ENCODE measurements at places on chromosomes 13 and 19. TPM values are rescaled to one million over a fixed set of nuclear protein-coding genes. Genes with fewer than 3 reads are reported as not detected.
A peak's percentile ranks its signal among the peaks of the same experiment; 100 is the strongest.

ZFP14 gene
- total RNA-seq = 6.6 TPM

EPSTI1 gene
- total RNA-seq = 15.7 TPM

HSH2D gene
- not detected for total RNA-seq

DNA sequence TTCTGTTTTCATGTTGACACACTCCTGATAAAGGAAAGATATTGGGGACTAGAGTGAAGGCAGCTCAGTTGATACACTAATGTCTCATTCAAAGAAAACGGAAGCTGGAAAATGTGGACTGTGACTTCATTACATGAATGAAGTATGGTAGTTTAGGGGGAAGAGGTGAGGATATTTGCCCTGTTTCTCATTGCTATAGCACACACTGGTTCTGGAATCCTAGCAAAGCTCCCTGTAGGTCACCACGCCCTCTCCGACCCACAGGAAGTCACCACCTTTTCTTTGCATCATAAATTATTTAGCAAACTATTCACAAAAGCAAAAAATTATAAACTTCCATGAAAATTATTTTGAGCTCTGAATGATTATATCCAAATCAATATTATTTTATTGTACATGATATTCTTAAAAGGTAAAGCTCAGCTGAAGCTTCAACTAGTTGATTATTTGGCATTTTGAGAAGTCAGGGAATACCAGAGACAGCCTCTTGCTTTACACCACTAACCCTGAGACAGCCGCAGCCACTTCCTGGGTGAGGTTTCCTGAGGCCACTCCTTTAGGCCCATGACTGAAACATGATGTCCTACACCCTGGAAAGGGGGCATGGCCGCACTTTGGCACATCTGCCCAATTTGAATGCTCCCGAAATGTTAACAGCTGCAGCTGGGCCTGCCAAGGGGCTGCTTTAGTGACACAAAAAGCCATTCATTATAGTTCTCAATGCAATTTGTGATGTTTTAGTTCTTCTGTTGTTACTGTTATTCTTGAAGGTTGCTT, 50.0 kb upstream of the WDFY2 start:
- no peak for DNase-seq

GRCh38 chr13:107834281-107834680, 381.1 kb downstream of the LIG4 start:
- peak; percentile 32 for DNase-seq

GRCh38 chr13:74246487-74246886, 112.3 kb upstream of the KLF12 start:
- peak; percentile 64 for DNase-seq

DNA sequence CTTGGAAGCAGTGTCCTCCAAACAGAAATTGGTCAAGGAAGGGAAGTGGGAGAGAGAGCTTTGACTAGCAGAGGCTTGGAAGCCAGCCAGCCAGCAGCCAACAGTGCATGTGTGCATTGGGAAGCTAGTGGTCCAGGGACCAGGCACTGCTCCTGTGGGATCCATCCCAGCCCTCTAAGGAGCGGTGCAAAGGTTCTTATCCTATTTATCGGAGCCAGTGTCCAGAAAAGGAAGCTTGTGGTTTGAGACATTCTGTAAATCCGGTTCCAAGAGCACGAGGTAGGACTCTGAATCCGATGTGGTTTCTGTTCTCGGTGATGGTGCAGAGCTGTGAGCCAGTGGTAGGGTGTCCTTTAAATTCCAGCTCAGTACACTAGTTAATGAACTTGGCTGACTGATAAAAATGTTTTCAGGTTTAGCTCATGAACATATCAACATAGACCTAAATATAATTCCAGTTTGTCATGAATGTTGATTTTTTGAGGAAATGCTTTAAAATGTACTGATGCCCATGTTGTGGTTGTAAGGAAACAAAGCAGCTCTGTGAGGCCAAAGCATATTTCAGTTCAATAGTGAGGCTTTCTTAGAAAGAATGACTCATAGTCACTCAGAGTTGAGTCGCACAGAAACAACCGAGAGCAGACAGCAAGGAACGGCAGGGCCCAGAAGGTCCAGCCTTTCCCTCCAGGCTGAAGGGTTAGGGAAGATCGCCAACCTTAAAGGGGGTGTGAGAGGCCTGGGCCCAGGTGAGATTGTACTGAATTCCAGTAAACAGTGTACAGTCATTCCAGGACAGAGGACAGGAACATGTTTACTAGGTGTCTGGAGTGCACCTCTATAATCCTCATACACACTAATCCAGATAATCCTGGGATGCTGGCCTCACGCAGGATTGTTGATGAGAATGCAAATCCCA, 21.5 kb upstream of the GARRE1 start:
- peak; percentile 96 for DNase-seq

- no peak for DNase-seq
Observed at GRCh38 chr13:41590122-41590521, 132.8 kb downstream of the RGCC start.
